Peyer's patch (tissue), 4 donors: ENCODE measurements at places on chromosomes 12 and 14.

- H3K36me3 ChIP-seq, result no peaks in the 10 kb centered on the region
- peak overlapping the region; percentile 79 for H3K27ac ChIP-seq
- no peaks in the 10 kb centered on the region for H3K4me1 ChIP-seq
- H3K4me3 ChIP-seq, result peak overlapping the region; percentile 72
Observed at GRCh38 chr12:57865084-57865751, 18.7 kb upstream of the CTDSP2 start.

DNA sequence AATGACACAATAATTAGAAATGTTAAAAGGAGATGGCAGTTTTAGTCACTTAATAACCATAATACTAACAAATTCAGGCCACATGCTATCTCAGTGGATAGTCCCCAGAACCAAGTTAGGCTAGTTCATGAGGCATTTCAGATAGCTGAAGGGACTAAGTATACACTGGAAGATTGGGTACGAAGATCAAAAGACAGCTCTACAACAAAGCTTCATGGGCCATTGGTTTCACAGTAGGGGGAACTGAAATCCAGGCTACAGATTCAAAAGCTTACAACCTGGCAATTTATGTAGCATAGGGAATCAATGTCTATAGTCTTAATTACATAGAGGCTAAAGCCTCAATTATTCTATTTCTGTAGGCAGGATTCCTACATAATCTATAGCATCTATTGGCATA, 343.0 kb downstream of the RGS6 start:
- H3K4me1 ChIP-seq, result no peaks in the 10 kb centered on the region
- DNase-seq, result no peak
- H3K27ac ChIP-seq, result no peak overlapping the region
- H3K36me3 ChIP-seq, result no peaks in the 10 kb centered on the region

DNA sequence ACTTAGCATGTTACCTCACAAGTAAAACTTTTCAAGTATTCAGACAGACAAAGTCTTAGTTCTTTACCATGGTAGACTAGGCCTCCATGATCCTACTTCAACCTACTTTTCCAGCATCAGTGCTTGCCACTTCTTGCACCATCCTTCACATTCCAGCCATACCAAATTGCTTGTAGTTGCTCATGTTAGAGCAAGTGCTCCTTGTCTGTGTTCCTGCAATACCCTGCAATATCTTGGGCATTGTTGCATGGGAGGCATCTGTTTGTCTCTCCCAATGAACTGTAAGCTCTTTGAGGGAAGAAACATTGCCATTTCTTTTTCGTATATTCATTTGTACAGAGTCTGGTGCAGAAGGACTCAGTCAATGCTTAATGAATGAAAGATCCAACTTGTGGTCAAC, 78.0 kb downstream of the SRGAP1 start:
- no peak for DNase-seq
- H3K27me3 ChIP-seq, result no peaks in the 10 kb centered on the region
- H3K27ac ChIP-seq, result no peak overlapping the region
- no peak overlapping the region for H3K4me3 ChIP-seq

GRCh38 chr14:81390696-81391095, 9.4 kb downstream of the STON2 start:
- H3K27ac ChIP-seq, result no peak overlapping the region
- no peak for DNase-seq
- H3K27me3 ChIP-seq, result no peaks in the 10 kb centered on the region
- H3K4me1 ChIP-seq, result no peaks in the 10 kb centered on the region
- H3K36me3 ChIP-seq, result no peaks in the 10 kb centered on the region

DNA sequence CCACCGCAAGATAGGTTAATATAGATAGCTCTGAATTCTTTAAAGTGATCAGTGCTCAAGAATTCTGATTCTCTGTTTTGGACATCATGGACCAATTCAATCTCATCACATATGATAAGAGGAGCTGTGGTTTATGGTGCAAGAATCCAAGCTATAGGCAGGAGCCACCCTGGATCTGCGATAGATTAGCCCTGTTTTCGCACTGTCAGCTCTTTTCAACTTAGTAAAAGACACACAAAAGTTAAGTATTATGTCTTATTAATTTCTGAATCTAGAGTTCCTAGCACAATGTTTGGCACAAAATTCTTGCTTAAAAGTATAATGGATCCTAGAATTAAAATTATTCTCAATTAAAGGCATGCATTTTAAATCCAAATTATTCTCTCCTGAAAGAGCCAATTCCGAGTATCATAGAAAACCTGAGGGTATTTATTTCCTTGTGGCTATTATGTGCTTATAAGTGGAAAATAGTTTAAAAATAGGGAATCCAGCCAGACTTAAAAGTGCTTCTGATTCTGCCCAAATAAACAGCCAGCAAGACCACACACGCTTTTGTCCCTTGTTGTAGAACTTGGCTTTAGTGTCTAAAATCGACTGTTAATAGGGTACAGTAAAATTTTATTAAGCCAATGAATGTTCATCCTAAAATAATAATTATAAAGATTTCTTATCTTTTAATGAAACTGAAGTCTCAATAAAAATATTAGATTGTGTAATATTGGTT, 184.9 kb upstream of the FLRT2 start:
- H3K27ac ChIP-seq, result no peak overlapping the region
- no peak overlapping the region for H3K4me3 ChIP-seq
- DNase-seq, result no peak
- no peaks in the 10 kb centered on the region for H3K4me1 ChIP-seq
- H3K27me3 ChIP-seq, result no peaks in the 10 kb centered on the region

DNA sequence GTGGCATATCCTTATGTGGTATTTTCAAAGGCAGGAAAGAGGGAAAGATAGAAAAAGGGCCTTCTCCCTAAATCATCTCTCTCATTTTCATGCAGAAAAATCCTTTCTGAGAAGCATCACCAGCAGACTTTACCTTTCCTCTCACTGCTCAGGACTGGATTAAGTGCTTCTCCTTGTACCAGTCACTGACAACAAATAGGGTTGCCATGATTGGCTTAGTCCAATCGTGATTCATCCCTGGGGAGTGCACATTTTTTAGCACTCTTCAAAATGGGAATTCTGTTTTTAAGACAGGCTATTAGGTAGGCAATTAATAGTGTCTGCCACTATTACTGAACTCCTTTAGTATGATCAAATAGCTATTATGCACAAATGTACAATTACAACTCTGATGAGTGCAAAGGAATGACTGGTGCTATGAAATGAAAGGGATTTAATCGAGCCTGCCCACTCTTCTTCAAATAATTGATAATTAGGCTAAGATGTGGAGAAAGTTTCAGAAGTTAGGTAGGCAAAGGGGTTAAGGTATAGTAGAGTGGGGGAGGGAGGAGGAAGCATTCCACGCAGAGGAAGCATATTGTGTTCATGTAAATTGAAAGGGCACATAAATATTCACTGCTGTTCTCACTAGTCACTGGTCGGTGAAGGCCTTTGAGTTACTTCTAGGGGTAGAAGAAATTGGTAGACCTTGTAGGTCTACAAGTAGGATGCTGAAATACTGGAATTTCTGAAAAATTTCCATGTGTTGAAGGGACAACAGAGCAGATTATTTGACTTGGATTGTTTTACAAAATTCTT, 84.0 kb downstream of the MSRB3 start:
- no peaks in the 10 kb centered on the region for H3K36me3 ChIP-seq
- H3K4me1 ChIP-seq, result no peaks in the 10 kb centered on the region
- DNase-seq, result no peak
- no peak overlapping the region for H3K4me3 ChIP-seq
- no peaks in the 10 kb centered on the region for H3K27me3 ChIP-seq

DNA sequence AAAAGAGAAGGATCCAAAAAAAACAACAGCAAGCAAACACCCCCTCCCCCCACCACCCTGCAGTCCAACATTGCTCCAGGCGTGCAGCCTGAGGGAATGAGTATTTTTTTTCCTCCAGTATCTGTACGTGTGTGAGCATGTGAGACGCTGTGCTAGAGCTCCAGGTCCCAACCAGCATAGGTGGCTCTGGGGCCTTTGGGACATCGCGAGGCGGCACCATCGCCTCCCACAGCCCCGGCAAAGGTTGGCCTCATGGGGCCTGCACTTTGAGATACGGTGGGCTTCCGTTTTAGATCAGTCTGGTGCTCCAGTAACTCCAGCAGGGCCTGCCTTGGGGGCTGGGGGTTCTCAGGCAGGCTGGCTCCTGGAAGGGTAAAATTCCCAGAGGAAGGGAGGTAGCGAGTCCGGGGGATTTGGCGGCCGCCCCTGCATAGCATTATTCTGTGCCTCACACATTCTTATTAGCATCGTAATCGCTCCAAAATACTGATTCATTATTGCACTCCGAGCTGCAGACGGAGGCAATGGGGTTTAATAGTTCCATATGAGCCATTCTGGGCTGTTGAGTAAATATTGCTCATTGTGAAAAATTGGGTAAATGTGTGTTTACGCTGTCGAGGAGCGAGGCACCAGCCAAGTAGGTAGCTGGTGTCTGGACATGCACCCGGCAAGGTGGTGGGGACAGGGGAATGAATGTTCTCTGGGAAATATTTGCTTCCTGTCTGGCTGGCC, 143.1 kb upstream of the MYL2 start:
- H3K4me3 ChIP-seq, result no peak overlapping the region
- H3K4me1 ChIP-seq, result no peaks in the 10 kb centered on the region
- no peak for DNase-seq
- no peaks in the 10 kb centered on the region for H3K36me3 ChIP-seq
- H3K27me3 ChIP-seq, result no peaks in the 10 kb centered on the region

DNA sequence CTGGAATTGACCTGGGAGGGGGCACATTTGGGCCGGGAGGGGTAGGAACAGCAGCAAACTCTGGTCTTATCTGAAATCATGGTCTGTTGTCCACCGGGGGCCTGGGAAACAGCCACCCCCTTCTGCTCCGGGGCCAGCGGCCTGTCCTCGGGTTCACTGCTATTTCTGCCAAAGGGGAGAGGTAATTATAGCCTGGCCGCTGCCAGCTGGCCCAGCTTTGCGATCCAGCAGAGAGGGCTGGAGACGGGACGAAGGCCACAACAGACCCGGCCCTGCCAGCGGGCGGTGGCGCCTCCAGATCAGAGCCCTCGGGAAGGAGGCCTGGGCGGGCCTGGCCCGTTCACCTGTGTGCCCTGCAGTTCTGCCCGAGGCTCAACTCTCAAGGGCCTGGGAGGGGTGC, at the start of gene C14orf180:
Gene C14orf180 (plus strand): TSS at position 258 of the 400 bp plus-strand sequence. CDS start 6,667 bp downstream, outside the sequence.
- no peaks in the 10 kb centered on the region for H3K36me3 ChIP-seq
- H3K4me3 ChIP-seq, result no peak within 1 kb of the TSS
- no peaks in the 10 kb centered on the region for H3K27me3 ChIP-seq
- H3K27ac ChIP-seq, result no peak within 1 kb of the TSS

- peaks cover 4% of the 10 kb centered on the region for H3K36me3 ChIP-seq
- H3K27ac ChIP-seq, result no peak overlapping the region
- H3K4me1 ChIP-seq, result no peaks in the 10 kb centered on the region
- H3K27me3 ChIP-seq, result no peaks in the 10 kb centered on the region
Observed at GRCh38 chr12:26441434-26441833, 246.1 kb downstream of the SSPN start.

- H3K27ac ChIP-seq, result no peak overlapping the region
- peaks cover 8% of the 10 kb centered on the region for H3K4me1 ChIP-seq
- no peaks in the 10 kb centered on the region for H3K36me3 ChIP-seq
- no peak overlapping the region for H3K4me3 ChIP-seq
- no peaks in the 10 kb centered on the region for H3K27me3 ChIP-seq
- no peak for DNase-seq
Observed at GRCh38 chr12:132356691-132357622, 27.6 kb upstream of the GALNT9 start.

DNA sequence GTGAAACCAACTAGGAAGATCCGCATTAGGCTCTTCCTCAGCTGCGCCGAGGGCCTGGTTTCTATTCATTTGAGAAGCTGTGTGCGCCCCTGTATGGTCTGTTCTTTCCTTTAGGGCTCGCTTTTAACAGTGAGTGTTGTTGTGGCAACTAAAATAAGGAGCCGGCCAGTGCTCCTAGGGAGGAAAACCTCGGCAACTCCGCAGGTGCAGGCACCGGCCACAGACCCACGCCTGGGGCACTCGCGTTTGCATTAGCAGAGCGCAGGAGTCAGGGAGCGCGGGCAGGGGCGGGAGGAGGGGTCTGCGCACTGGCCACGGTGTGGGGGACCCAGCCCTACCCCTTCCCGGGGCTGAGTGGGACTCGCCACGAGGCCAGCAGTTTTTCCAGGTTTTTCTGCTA, 50.5 kb downstream of the STX2 start:
- no peak overlapping the region for H3K27ac ChIP-seq
- no peaks in the 10 kb centered on the region for H3K4me1 ChIP-seq
- no peak overlapping the region for H3K4me3 ChIP-seq
- no peaks in the 10 kb centered on the region for H3K27me3 ChIP-seq
- H3K36me3 ChIP-seq, result no peaks in the 10 kb centered on the region
- no peak for DNase-seq

DNA sequence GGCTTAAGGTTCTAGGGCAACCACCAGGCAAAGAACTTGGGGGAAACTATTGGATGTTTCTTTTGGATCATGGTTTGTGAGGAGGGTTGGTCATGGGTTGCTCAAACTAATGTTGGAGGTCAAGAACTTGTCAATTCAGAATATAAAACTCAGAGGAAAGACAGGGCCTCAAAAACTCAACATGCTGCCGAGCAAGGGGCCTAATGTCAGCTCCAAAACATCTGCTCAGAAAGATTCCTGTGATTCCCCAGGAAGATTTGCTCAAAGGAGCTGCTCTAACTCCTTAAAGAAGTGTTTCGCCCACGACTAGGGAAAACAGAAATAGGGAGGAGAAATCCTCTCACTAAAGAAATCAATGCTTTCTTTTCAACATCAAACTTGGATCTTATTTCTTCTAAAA, 3.7 kb upstream of the IGF1 start:
- no peaks in the 10 kb centered on the region for H3K27me3 ChIP-seq
- DNase-seq, result no peak
- no peaks in the 10 kb centered on the region for H3K36me3 ChIP-seq
- H3K4me3 ChIP-seq, result no peak overlapping the region
- H3K27ac ChIP-seq, result peak overlapping the region; percentile 47
- H3K4me1 ChIP-seq, result peaks cover 3% of the 10 kb centered on the region

DNA sequence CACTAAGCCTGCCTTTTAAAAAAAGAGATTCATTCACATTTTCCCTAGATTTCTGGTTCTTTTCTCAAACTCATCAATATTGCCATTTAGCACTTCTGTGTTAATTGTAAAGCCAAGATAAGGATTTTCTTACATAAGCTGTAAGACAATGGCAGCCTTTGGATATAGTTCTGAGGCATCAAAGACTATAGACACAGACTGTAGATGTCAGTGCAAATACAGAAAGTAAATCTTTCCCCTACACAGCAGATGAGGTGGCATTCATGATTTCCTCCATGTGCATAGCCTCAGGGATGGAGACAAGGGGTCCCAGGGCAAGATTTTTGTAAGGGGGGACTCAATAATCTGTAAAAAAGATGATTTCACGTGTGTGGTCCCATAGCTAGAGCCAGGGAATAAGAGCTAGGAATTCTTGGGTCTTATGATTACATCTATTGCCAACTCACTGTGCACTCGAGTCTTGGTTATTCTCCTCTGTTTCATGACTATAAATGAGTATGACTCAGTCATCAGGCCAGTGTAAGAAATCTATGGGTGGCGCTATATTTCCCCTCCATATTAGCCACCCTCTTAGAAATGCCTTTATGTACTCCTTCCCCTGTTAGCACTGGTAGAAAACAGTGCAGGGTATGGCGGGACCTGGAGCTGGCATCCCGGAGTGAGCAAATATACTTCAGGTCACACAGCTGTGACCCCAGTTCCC, 207.5 kb downstream of the EXOC5 start:
- no peaks in the 10 kb centered on the region for H3K27me3 ChIP-seq
- H3K4me1 ChIP-seq, result peaks cover 7% of the 10 kb centered on the region
- DNase-seq, result no peak
- H3K27ac ChIP-seq, result no peak overlapping the region
- H3K4me3 ChIP-seq, result no peak overlapping the region
- H3K36me3 ChIP-seq, result no peaks in the 10 kb centered on the region

- H3K36me3 ChIP-seq, result no peaks in the 10 kb centered on the region
- peaks cover 4% of the 10 kb centered on the region for H3K4me1 ChIP-seq
- no peaks in the 10 kb centered on the region for H3K27me3 ChIP-seq
- no peak overlapping the region for H3K27ac ChIP-seq
Observed at GRCh38 chr14:89507521-89507920, 90.5 kb upstream of the FOXN3 start.
